ENCODE measurements at places on chromosomes 11 and 22.

- DNase-seq, result no peak
Observed at GRCh38 chr22:37172266-37173245, 15.5 kb downstream of the C1QTNF6 start.

DNA sequence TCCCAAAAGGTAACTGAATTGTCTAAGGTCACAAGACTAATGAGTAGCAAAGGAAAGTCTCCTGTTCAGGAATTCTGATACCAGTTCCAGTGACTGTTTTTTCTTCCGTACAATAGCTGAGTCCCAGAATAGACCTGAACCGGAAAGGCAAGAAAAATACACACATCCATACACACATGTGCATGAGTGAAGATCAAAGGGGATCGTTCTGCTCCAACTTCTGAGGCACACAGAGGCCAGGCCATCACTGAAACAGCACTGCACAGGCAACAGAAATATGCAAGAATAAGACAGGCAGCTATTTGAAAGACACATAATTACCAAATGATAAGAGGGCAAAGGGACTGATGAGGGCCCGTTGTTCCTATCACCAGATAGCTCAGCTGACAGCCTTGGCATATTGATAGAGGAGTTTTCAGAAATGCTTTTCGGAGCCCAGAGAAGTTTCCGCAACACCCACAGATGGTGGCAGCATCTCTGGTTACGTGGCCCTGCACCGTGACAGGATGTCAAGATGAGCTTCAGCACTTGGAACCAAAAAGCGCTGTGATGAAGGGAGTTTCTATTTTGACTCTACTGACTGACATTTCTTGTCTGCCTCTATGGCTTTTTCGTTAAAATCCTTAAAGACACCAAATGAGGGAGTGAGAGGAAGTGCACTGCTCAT lies 280.6 kb downstream of the LARGE1 start:
- no peak for DNase-seq

- DNase-seq, result no peak
Observed at GRCh38 chr11:60318726-60319125, 8.3 kb upstream of the MS4A6E start.

DNA sequence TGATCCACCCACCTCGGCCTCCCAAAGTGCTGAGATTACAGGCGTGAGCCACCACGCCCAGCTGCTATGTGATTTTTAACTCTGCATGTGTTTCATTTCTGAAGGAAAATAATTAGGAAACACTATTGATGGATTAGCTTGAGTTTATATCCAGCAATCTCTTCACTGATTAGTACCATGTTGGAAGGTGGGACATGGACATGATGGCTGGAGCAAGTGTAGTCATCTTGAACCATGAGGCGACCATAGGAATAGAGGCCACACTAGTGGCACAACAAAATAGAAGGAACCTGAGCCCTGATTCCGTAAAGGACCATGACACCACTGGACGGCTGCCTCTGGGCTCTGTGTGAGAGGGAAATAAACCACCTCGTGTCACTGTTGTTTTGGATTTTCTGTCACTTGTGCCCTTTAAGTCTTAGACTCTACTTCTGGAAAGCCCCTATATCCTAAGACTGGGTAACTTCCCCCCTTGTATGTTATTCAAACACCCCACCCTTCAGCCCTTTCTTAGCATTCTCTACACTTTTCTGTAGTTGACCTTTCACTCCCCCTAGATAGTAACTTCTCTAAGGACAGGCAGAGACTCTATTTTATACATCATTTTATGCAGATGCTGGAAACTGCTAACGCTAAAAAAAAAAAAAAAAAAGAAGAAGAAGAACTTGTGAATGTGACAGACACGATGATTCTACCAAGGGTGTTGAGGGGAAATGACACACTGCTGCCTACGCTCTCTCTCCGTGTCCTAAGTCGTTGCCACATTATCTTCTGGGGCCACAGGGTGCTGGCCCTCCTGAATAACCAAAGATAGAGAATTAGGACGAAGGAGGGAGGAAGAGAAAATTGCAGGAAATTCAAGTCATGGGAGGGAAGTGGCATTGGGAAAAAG lies 2.7 kb upstream of the VPS37C start:
- no peak for DNase-seq

- DNase-seq, result no peak
Observed at GRCh38 chr11:10798330-10798928, 10.3 kb downstream of the EIF4G2 start.

GRCh38 chr11:69498614-69499175 lies 17.2 kb downstream of the LINC01488 start:
- DNase-seq, result no peak

- DNase-seq, result no peak
Observed at GRCh38 chr22:27329966-27330645, 471.4 kb downstream of the MN1 start.

GRCh38 chr11:125372088-125372487 lies 124.0 kb downstream of the FEZ1 start:
- no peak for DNase-seq

DNA sequence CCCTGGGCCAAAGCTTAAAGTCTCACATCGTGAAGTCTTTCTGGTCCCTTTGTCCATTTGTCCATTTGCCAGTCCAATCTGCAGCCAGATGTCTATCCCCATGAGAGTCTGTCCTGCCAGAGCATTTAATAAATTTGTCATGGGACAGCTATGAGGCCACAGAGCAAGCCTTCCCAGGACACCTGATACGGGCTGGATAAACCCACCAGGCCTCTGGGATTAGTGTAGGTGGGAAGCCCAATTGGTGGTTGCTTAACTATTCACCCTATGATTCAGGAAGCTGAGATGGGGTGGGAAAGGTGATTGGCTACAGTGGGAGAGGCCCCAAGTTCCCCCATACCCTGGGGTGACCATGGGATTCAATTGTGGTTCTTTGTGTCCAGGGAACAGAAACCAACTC lies 39.9 kb downstream of the MYEOV start:
- DNase-seq, result no peak

DNA sequence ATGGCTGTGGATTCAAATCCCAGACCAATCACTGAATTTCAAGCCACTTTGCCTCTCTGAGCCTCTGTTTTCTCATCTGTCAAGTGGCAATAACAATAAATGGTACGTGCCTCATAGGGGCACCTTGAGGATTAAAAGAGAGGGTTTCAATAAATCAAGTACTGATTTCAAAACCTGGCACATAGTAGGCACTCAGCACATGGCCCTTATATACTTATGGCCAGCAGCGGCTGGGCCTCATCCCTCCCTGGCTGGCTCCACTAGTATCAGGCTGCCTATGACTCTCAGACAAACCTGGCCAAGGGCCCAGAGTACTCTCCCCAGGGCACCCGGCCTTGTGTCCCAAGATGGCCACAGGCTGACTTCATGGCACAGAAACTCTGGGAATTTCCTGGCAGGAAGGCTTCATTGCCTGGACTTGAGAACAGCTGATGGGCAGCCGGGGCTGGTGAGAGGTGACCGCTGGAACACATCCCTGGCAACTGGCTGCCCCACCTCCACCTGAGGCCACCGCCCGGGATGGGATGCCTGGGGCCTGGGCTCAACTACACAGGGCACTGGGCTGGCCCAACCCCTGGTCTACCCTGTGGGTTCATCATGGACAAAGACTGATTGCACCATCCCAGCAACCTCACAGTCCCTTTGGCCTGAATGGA lies 3.4 kb downstream of the FADS3 start:
- no peak for DNase-seq

DNA sequence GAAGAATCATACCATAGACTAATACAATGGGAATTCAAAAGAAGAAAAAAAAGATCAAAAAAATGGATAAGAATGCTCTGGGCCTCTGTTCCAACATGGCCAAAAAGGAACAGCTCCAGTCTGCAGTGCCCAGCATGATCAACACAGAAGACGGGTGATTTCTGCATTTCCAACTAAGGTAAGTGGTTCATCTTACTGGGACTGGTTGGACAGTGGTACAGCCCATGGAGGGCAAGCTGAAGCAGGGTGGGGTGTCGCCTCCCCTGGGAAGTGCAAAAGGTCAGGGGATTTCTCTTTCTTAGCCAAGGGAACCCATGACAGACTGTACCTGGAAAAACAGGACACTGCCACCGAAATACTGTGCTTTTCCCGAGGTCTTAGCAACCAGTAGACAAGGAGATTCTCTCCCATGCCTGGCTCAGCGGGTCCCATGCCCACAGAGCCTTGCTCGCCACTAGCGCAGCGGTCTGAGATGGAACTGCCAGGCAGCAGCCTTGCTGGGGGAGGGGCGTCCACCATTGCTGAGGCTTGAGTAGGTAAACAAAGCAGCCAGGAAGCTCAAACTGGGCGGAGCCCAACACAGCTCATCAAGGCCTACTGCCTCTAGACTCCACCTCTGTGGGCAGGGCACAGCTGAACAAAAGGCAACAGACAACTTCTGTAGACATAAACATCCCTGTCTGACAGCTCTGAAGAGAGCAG lies 428.4 kb downstream of the MN1 start:
- no peak for DNase-seq

GRCh38 chr22:42697542-42698013 lies 23.1 kb downstream of the A4GALT start:
- DNase-seq, result no peak

DNA sequence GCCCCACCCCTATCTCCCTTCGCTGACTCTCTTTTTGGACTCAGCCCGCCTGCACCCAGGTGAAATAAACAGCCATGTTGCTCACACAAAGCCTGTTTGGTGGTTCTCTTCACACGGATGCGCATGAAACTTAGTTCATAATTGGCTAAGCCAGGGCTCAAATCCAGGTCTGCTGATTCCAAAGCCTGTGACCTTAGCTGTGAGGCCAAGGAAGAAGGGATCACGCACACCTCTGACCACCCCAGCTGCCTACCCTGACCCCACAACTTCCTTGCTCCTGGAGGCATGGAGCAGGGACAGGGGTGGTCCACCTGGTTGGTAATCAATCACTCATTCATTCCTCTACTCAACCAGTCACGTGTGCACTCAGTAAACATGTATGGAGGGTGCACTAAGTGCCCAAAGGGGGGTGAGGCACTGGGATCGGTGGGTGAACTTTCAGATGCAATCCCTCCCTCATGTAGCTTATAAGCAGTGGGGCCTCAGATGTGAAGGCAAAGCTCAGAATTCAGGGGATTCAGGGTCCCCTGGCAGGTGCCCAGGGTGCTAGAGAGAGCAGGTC lies 10.3 kb downstream of the FXYD2 start:
- no peak for DNase-seq

- DNase-seq, result no peak
Observed at GRCh38 chr11:44611088-44611487, 45.6 kb downstream of the CD82 start.

- no peak for DNase-seq
Observed at GRCh38 chr11:14119357-14119756, 156.8 kb downstream of the SPON1 start.

- no peak for DNase-seq
Observed at GRCh38 chr11:5288108-5288905, 13.4 kb downstream of the OR51B4 start.

Measured in NCI-H187 treated with DMSO at 0.1 percent for 48 hours (cell line).